Inflammatory macrophage (primary cell): ENCODE measurements at places on chromosomes 3 and 15.

- DNase-seq: peak; percentile 21
These were observed 61.9 kb downstream of the GOLGA6L7 start for GRCh38 chr15:28786521-28786920.

DNA sequence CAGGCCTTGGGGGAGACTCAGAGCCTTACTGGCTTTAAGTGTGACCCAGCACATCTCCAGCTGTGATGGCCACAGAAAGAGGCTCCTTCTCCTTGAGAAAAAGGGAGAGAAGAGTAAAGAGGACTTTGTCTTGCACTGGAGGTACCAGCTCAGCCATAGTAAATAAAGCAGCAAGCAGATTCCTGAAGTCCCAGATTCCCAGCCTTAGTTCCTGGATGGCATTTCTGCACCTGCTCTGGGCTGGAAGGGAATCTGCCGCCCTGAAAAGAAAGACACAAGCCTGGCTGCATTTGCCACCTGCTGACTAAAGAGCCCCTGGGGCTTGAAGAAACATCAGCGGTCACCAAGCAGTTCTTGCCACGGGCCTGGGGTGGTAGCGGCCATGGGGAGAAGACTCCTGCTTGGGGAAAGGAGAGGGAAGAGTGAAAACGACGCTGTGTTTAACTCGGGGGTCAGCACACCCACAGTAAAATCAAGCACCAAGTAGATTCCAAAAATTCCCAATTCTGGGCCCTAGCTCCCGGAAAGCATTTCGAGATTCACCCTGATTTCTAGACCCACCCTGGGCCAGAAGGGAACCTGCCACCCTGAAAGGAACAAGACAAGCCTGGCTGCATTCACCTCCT is 24.2 kb upstream of the TNK2 start:
- no peak for DNase-seq

- peak; percentile 82 for DNase-seq
These were observed 3.3 kb upstream of the UBL7 start for GRCh38 chr15:74464216-74464615.

GRCh38 chr3:159607856-159608255 is 380.8 kb upstream of the IL12A start:
- DNase-seq: no peak

- no peak for DNase-seq
These were observed 25.8 kb downstream of the KLHL6 start for GRCh38 chr3:183529717-183530116.
